ENCODE measurements at places on chromosomes 7 and 10.

DNA sequence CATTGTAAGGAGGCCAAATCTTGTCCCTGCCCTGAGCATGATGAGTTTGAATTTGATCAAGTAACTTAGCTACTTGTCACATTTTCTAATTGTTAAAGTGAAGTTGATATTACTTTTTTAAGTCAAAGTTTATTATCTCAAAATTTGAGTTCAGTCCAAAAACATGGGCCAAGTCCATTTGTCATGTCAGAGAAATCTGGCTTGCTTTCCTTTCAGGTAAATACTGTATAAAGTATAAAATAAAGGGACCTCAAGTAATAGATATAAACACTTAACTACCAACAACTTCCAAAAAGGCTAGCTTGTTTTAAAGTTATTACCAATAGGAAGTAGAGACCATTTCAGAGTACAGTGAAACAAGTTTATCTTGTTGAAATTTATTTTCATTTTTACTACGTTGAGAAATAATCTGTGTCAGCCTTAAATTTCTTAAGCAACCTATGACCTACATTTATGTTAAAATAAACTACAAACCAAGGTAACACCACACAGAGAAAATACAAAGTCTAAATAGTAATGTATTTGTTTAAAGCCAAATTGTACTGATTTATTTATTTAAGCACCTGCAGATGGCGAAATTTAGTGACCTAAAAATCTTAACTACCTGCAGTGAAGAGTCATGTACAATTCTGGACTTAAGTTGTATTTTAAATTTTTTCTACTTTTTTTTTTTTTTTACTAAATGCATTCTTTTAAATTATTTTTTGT lies 36.5 kb downstream of the FHIP2A start:
- DNase-seq, result no peak

DNA sequence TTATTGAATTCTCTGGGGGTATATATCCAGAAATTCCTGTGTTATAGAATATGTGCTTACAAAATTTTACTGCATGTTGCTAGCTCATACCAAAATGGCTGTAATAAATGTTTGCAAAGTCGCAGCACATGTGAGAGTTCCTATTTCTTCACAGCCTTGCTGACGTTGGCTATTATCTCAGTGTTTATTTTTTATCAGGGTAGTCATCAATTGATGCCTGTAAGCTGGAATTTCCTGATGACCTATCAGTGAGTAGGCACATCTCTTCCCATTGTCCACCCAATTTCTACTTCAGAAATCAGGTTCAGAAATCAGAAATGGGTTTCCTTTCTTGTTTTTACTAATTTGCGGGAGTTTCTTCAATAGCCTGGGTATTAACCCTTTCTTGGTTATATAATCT lies 268.1 kb upstream of the FZD8 start:
- no peak for DNase-seq

DNA sequence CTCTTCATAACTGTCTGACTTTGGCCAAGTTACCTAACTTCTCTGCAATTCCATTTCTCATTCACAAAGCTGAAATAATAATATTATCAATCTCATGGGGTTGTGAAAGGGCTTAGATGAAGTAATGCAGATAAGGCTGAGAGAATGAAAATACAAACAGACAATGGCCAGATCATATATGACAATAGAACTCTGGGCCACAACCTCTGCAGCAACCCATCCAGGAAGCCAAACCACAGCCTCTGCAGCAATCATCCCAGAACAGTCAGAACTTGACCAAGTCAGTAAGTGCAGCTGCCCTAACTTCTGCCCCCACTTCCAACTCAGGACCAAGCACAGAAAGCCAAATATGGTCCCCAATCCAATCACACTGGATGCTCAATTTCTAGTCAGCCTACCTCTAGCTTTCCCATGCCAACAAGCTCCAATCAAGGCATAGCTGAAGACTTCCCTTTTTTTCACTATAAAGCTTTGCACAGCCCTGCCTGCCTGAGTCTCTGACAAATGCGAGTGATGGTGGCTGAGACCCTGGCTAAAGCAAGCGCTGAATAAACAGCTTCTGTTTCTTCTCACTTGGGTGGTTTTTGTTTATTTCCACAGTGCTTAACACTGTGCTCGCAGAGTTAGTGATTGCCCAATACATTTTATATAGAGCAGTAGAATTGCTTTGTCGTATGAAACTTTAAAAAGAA lies 34.8 kb upstream of the TNPO3 start:
- DNase-seq, result no peak

- no peak for DNase-seq
Observed at GRCh38 chr10:17140386-17140761, 10.8 kb upstream of the CUBN start.

GRCh38 chr10:73893426-73893825 lies 17.5 kb upstream of the PLAU start:
- no peak for DNase-seq

DNA sequence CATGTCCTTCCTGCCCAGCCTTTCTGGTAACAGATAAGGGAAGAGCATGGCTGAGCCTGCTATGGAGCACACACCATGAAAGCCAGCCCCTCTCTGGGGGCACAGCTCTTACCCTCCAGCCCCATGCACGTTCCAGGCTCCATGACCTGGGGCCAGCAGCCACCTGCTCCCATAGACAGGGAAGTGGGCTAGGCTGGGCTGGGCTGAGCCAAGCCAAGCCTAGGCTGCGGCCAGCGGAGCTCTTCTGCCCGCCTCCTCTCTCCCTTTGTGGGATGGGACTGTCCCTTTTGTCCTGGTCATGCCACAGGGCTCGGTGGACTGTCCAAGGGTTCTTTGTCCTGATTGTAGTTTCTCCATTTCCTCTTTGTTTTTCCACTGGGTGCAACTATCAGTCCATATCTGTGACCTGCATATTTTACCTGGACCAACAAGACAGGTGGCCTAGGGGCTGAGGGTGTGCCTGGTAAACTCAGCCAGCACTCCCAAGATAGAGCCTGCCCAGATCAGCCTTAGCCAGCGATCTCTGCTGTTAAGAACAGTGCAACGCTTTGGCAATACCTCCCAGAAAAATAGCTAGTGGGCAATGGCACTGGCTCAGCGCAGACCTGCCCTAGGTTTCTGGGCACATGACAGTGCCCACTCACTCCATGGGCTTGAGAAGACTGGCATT lies 97.2 kb upstream of the BTBD16 start:
- DNase-seq, result no peak

- no peak for DNase-seq
Observed at GRCh38 chr7:80679921-80680907, 41.8 kb downstream of the CD36 start.

- DNase-seq, result no peak
Observed at GRCh38 chr10:24239289-24240040, 30.5 kb downstream of the KIAA1217 start.

DNA sequence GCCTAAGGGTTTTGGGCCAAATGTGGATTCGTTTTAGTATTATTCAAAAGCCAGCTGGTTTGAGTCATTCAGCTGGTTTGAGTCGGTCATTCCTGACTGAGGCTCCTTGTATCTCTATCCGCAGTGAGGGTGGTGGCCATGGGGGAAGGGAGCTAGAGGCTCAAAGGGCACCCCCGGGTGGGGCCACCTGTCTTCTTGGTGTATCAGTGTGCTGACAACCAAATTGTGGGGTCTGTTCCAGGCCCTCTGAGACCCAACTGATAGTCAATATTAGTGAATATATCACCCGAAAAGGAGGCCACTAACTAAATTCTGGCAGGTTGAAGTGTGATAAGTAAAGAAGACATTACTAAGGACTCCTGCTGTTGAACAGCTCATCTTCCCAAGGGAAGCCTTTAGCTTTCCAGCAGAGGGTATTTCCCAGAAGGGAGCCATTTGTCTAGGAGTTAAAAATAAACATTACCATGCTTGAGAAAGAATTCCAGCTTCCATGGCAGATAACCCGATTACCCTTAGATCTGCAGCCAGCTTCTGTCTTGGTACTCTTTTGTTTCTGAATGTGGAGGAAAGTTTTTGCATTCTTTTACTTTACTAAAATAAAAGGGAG lies 29.9 kb upstream of the DDX50 start:
- DNase-seq, result no peak

GRCh38 chr10:76759681-76760080 lies 877.9 kb downstream of the KCNMA1 start:
- DNase-seq, result no peak

- no peak for DNase-seq
Observed at GRCh38 chr7:124205526-124205925, 172.7 kb upstream of the TMEM229A start.

GRCh38 chr10:125773687-125774543 lies 1.7 kb downstream of the MMP21 start:
- DNase-seq, result no peak

DNA sequence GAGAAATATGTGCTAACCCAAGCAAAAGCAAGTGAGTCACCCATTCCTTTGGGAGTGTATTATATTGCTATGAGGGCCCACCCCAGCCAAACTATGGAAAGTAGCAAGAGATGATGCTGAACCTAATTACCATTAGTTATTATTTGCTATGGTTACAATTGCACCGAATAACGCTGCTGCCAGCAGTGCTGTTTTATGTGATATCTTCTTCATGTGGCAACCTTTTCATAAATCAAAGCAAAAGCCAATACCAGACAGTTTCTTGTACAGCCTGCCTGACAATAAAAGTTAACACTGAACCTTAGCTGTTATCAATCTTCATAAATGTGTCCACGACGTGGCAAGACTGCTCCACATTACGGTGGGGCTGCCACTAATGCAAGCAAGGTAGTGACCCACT lies 241.7 kb upstream of the PLXNA4 start:
- no peak for DNase-seq
